ENCODE measurements at places on chromosomes 1 and 21.

- no peak for DNase-seq
Observed at GRCh38 chr1:154490317-154490716, 11.7 kb upstream of the TDRD10 start.

DNA sequence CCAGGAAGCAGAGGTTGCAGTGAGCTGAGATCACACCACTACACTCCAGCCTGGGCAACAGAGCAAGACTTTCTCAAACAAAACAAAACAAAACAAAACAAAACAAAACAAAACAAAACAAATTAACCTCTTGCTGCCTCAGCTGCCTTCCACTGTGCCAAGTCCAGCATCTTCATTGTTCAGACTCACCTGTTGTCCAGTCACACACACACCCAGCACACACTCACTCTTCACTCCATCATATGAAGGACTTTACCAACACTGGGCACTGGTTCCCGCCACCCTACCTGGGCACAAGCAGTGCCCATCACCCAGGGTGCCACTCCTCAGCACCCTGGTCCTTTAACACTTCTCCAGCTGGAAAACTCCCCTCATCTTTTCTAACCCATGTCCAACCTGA, 14.6 kb downstream of the PYCR2 start:
- DNase-seq: no peak

GRCh38 chr1:117061986-117062415, 1.9 kb downstream of the TTF2 start:
- DNase-seq: no peak

GRCh38 chr1:64480999-64481772, 11.3 kb downstream of the CACHD1 start:
- no peak for DNase-seq

- no peak for DNase-seq
Observed at GRCh38 chr1:195597891-195598290, 1010.3 kb downstream of the KCNT2 start.

GRCh38 chr1:19436716-19437476, 48.4 kb downstream of the CAPZB start:
- no peak for DNase-seq

GRCh38 chr1:85373378-85373708, 91.6 kb downstream of the DDAH1 start:
- no peak for DNase-seq

GRCh38 chr1:6260961-6261614, at the start of gene GPR153:
Gene GPR153, minus strand, starts transcription at chr1:6261098. Its CDS starts 6,193 bp downstream, at chr1:6254905.
- no peak for DNase-seq

DNA sequence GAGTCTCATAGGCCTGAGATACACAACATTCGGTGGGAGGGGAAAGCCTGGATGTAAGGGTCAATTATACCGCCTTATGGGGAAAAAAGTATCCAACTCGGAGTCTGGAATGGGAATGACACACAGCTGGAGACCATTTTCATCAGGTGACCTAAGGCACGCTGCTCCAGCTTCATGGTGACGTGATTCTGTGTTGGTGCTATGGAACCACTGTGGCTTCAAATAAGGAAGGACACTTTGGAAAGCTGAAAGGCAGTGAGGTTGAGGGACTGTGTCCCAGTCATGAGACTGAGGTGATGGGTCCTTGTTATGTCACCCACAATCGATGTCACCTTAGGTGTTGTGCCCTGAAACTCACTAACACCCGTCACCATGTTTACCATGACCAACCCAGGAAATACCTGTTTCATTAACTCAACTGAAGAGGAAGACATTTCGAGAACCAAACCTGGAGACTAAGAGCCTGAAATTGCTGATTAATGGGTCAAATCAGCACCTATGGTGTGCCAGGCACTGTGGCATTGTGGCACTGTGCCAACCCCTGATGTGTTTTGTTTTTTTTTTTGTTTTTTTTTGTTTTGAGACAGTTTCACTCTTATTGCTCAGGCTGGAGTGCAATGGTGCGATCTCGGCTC, 54.5 kb downstream of the IRF2BP2 start:
- DNase-seq: no peak

- no peak for DNase-seq
Observed at GRCh38 chr1:70706381-70707037, 295.4 kb downstream of the CTH start.

- DNase-seq: no peak
Observed at GRCh38 chr1:42311138-42311537, 23.9 kb downstream of the FOXJ3 start.

- no peak for DNase-seq
Observed at GRCh38 chr1:215119719-215120365, 37.3 kb downstream of the KCNK2 start.

DNA sequence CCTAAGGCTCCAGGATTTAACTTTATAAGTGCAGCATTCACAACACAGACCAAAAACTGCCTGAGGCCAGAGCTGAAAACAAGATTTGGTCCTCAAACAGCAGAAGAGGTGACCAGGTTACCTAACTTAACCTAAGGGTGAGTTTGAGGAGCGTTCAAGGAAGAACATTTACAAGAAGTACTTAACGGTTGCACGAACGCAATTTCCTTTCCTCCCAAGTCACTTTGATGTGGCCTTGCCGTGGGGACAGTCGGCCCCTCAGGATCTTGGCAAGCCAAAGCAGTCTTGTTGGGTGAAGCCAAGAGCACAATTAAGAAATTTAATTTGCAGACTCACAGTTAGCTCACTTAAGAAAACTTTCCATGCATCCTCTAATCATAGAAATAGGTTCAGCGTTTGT, 202.6 kb upstream of the COA6 start:
- DNase-seq: no peak

- DNase-seq: no peak
Observed at GRCh38 chr1:29789221-29789909, 553.0 kb downstream of the PTPRU start.

- DNase-seq: no peak
Observed at GRCh38 chr1:175067362-175068106, at the start of gene TNN. Gene TNN, plus strand, starts transcription at chr1:175067833. Its CDS starts 9,586 bp downstream, at chr1:175077419.

GRCh38 chr1:63701187-63701586, 72.6 kb upstream of the ROR1 start:
- no peak for DNase-seq

GRCh38 chr1:164635803-164636731, 77.1 kb downstream of the PBX1 start:
- DNase-seq: no peak

DNA sequence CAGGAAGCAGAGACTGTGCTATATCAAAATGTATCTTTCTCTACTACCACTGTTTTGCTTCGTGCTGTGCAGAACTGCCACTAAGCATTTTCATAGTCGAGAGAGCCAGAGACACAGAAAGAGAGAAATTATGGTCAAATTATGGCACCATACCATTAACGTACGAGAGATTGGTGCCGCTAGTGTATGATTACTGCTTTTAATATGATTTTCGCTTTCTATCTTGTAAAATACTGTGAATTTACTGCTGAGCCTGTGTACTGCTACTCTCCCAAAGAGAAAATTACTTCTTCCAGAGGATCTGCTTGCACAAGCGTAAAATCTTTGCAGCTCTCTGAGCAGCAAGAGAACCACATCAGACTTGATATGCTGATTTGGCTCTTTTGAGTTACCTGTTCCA, 71.1 kb upstream of the ZNF281 start:
- DNase-seq: no peak

DNA sequence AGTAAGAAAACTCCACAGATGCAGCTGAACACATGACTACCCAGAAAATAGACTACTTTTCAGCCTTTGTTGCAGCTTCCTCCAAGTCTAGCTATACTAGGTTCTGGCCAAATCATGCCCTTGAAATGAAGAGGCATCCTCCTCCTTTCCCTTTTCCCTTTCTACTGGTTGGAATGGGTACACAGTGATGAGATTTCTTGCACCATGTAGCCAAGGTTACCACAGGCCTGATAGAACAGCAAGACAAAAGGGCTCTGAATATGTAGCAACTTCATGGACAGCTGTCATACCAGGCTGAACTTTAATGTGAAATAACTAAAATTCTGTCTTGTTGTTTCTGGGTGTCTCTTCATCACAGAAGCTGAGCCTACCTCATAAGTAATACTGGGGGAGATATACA, 146.5 kb downstream of the PDE4B start:
- DNase-seq: no peak

- DNase-seq: no peak
Observed at GRCh38 chr1:200917291-200917817, 22.7 kb downstream of the INAVA start.

- DNase-seq: no peak
Observed at GRCh38 chr1:18486195-18486594, 5.5 kb downstream of the KLHDC7A start.

- no peak for DNase-seq
Observed at GRCh38 chr1:185317886-185318310, 855 bp upstream of the IVNS1ABP start.

DNA sequence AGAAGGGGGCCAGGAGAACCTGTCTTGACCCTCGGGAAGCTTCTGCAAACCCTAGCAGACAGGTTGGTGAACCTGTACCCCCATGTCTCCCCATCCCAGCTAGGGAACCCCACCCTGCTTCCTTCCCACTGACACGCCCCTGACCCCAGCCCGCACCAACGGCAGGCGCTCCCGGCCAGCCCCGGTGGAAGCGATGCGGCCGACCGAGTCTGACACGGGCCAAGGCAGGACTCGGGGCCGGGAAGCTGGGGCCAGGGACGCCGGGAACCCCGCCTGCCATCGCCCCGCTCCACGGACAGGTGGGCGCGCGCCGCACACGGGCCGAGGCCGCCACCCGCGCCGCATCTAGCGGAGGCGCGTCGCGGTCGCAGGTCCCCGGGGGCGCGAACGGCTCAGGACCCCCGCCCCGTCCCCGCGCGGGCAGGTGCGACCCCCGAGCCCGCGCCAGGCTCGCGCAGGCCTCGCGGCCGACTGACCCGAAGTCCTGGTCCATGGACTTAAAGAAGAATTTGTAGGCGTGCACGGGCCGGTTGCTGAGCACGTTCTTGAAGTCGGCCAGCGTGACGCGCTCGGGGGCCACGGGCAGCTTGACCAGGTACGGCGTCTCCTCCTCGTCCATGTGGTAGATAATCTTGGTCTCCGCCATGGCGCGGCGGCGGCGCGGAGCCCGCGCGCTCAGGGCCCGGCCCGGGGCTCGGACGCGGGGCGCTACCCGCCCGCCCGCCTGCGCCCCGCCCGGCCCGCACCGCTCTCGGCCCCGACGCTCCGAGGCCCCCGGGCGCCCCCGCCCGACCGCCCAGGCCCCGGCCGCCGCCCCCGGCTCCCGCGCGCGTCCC, 580 bp downstream of the DVL1 start:
- DNase-seq: no peak

DNA sequence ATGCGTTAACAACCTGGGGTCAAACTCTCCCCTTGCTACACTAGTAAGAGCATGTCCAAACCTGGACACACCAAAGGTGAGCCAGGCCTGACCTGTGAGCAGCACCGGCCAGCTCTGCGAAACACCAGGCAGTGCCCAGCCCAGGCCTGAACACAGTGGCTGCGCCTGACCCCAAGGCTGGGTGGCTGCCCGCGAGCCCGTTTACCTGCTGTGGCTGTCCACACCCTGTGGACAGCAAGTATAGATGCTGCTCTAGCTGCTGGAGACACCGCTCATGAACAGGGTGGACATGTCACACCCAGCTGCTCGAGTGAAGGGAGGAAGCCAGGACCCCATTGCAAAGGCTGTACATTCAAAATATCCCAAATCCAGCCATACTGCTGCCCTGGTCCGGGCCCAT, 7.6 kb upstream of the CCDC27 start:
- DNase-seq: no peak

DNA sequence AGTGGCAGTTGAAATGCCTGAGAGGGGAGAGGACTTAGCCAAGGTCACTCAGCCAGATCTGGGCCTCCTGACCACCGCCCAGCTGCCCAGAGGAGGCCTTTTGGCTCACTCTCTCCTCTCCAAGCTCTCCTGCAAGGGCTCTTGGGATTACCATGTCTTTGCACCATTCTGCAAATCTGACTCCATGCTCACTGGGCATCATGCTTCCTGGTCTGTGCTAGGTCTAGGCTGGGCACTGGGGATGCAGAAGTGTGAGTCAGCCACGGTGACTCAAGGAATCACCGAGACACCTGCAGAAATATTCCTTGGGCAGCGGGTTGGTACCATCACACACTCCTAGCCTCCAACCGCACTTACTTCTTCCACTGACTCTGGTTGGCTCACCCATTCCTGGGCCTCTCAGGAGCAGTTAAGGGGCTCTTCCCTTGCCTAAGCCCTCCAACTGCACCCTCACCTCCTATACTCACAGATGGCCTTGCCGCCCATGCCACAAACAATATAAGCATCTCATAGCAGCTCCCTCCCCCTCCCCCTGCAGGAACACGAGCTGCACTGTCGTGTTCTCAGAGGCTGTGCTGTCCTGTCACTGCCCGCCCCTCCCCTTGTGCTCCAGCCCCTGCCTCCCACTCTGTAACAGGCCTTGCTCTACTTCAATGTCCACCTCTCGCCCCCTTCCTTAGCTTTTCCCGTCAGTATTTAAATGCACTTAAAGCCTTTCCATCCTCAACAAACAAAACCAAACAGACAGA, 34.8 kb downstream of the CDCP2 start:
- DNase-seq: no peak

DNA sequence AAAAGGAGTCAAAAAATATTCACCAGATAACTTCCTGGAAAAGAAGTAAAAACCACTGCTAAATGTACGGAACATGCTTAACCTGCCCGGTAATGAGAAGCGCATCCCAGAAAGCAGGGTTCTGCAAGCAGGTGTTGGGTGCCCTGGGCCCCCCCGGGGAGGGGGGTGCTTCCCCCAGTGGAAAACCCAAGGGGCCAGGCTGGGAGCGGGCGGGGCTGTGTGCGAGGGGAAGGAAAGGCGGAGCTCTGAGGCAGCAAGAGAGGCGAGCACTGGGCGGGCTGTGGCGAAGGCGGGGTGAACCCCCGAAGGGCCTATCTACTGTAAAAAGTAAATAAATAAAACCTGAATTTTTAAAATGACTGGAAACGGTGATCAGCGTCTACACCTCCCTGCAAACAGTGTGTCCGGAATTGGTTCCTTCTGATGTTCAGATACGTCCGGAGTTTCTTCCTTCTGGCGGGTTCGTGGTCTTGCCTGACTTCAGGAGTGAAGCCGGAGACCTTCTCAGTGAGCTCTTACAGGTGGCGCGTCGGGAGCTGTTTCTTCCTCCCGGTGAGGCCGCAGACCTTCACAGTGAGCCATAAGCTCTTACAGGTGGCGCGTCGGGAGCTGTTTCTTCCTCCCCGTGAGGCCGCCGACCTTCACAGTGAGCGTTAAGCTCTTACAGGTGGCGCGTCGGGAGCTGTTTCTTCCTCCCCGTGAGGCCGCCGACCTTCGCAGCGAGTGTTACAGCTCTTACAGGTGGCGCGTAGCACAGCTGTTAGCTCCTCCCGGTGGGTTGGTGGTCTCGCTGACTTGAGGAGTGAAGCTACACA, 13.4 kb downstream of the FTCD start:
- DNase-seq: no peak
